ENCODE measurements at places on chromosomes 6 and 20. TPM values are rescaled to one million over a fixed set of nuclear protein-coding genes. Genes with fewer than 3 reads are reported as not detected.

DNA sequence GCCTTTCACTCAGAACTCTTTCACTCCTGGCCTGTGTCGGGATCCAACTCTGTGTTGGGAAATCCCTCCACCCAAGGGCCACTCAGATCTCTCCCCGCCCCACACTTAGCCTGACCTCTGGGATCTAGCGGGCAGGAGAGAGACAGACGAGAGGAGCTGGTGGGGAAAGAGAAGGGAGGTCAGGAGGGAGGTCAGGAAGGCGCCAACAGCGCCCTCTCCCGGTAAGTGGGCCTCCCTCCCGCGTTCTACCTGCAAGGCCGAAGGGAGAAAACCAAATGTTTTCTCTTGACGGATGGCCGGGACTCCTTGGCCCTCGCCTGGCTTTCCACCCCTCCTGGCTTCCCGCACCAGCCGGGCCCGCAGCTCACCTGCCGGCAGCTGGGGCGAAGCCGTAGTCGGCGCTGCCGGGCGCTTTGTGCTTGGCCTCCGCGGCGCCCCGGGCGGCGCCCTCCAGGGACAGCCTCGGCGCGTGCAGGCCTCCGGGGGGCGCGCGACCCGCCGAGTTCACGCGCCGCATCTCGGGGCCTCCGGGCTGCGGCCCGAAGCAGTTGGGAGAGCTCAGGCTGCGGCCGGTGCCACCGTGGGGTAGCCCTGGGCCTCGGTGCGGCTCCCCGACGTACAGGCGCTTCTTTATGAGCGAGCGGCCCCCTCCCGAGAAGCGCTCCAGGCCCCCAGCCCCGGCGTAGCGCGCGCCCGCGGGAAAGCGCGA, 38.2 kb downstream of the C6orf132 start:
- DNase-seq, result peak; percentile 93

- DNase-seq, result no peak
These were observed 7.1 kb downstream of the GLP1R start for GRCh38 chr6:39055661-39056060.

DNA sequence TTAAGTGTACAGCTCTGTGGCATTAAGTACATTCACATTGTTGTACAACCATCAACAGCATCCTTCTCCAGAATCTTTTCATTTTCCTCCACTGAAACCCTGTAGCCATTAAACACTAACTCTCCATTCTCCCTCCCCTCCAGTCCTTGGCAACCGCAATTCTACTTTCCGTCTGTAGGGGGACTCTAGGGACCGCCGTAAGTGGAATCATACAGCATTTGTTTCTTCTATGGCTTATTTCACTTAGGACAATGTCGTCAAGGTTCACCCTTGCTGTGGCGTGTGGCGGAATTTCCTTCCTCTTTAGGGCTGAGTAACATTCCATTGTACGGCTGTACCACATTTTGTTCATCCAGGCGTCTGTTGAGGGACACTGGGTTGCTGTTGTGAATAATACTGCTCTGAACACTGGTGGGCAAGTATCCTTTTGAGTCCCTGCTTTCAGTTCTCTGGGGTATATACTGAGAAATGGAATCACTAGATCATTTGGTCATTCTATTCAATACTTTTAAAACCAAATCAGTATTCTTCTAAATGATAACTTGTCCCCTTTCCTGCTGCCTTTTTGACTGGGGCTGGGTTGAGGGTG, 50.7 kb downstream of the PPP1R3G start:
- DNase-seq, result peak; percentile 76

- DNase-seq, result no peak
These were observed 11.8 kb downstream of the CASS4 start for GRCh38 chr20:56423886-56424285.

DNA sequence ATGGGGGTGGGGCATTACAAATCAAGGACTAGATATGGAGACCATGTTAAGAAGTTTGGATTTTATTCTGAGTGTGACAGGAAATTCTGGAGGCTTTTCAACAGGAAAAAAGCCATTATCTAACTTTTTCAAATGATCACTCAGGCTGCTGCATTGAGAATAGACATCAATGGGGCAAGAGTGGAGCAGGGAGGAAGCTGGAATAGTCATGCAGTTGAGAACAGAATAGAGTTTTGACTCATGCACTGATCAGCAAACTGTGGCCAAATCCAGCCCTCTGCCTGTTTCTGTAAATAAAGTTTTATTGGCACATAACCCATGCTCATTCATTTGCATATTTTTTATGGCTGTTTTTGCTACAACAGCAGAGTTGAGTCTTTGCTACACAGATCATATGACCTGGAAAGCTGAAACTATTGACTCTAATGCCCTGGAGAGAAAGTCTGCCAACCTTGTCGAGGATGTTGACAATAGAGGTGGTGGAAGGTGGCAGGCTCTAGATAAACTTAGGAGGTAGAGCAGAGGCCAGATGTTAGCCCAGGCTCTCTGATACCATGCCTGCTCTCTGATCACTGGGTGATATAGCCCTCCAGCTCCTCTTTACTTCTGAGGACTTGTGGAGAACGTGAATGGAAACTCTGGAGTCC, 441.8 kb downstream of the PTPRT start:
- DNase-seq, result peak; percentile 54

DNA sequence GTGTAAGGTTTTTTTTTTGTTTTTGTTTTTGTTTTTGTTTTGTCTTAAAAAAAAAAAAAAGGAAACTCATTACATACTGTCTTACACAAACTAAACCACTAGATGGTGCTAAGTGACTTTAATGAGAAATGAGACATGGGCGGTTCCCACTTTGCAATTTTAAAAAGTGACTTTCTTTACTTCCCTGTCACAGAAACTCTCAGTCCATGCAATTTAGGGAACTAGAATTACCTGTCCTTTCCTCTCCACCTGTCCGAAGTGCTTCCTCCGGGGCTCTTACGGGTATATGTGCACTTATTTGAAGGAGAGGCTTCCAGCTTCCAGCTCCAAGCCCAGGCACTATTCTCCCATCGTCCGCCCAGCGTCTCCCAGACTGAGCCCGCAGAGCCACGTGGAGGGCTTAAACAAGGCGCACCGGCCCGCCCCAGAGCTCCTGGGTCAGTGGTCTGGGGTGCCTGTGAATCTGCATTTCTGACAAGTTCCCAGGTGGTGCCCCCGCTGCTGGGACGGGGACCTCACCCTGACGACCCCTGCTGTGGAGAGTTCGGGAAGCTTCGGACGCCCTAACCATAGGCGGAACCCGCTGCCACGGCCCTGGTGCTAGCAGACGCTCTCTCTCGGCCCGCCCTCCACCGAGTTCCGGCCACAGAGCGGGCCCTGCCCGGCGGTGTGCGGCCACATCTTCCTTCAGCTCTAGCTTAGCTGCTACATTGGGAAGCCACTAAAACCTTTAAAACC, 26.1 kb downstream of the BFSP1 start:
- DNase-seq, result peak; percentile 83

DNA sequence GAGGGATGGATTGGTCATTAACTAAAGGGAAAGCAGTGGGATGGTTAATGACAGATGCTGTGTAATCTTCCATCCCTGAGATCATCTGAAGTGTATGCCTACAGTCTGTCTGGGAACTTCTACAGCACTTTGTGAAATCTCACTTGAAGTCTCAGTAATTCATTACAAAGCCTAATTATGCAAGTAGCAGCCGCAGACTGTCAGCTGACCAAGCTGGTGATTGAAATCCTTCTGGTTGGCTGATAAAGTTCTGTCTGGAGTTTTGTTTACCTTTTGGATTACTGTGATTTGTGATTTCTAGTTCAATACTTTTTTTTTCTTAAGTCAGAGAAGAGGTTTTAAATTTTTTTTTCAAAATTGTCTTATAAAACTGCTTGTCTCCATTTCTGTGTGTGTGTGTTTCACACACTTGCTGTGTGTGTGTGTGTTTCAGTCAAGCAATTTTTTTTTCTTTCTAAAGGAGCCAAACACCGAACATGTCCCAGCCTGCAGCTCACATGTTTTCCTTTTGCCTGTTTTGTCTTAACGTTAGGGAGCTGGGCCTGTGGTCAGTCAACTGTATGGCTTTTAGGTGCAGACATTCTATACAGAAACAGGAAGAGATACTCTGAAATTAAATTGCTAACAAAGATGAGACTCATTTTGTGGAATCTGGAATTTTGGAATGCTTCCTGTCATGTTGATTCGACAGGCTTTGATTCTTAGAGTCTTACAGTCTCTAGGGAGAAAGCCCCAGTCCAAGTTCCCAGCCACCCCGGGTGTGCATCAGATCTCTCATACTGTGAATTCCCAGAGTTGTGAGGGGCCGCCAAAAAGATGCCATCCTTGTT, 28.5 kb upstream of the ADGRF4 start:
- no peak for DNase-seq

DNA sequence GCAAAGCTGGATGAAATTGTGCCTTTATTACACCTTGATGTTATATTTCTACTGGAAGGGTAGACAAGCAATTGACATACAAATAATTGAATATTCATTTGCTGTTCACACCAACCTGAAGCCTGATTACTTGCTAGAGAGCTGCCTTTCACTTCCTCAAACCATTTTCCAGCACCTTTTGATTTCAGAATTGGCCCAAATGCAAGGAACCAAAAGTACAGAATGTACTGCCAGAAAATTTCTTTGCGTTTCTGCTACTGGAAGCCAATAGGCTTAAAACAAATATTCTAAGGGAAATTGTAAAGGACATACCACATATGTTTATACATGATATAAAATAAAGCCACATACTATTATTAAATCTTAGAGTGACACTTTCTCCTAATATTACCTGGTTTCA, 94.5 kb downstream of the RFPL4B start:
- DNase-seq, result no peak

GRCh38 chr6:157203764-157204163, 119.6 kb downstream of the TMEM242 start:
- DNase-seq, result no peak

DNA sequence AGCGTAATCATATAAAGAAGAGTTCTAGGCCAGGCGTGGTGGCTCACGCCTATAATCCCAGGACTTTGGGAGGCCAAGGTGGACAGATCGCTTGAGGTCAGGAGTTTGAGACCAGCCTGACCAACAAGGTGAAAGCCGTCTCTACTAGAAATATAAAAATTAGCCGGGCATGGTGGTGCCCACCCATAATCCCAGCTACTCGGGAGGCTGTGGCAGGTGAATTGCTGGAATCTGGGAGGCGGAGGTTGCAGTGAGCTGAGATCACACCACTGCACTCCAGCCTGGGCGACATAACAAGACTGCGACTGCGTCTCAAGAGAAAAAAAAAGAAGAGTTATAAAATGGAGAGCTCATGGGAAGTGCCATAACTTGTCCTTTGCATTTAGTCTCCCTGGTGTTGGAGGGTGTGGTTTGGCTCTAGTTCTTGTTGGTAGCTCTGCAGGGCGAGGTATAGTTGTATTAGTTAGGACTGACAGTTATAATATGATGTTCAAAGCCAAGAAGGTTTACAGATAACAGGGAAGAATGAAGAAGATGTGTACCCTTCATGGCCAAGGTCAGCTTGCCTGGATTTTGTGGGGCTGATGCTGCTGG, 54.8 kb downstream of the UTRN start:
- peak; percentile 19 for DNase-seq

GRCh38 chr6:34154668-34155447, 9.0 kb upstream of the GRM4 start:
- DNase-seq, result peak; percentile 85

GRCh38 chr6:104705095-104705707, 154.5 kb downstream of the HACE1 start:
- DNase-seq, result no peak

GRCh38 chr20:51097351-51098120, 74.6 kb upstream of the KCNG1 start:
- DNase-seq, result no peak

DNA sequence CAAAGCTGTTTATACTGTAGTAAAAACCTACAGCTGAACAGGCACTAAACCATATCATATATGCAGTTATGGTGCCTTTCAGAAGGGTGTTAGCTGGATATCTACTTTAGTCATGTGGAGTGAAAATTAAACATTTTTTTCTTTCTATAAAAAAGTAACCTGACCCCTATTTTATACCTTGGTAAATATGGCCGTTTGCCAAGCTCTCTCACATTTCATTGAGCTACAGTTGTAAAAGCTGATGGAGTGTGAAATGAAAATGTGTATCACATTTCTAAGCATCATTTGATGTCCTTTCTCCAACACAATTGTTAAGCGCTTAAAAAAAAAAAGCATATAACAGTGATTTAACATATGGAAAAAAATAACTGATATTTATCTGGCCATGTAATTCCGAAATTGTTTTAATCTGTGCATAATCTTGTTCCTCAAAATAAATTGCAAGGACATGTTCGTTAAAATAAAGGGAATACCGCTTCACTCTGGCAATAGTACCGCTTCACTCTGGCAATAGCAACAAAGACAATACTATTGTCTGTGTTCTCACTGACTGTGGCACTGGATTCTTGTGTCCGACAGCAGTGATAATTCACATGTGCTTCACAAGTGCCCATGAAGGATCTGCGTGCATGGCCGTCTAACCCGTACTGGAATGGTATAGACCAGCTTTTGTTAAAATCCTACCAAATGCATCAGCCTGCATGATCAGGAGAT, 391.8 kb upstream of the SOX4 start:
- peak; percentile 59 for DNase-seq

DNA sequence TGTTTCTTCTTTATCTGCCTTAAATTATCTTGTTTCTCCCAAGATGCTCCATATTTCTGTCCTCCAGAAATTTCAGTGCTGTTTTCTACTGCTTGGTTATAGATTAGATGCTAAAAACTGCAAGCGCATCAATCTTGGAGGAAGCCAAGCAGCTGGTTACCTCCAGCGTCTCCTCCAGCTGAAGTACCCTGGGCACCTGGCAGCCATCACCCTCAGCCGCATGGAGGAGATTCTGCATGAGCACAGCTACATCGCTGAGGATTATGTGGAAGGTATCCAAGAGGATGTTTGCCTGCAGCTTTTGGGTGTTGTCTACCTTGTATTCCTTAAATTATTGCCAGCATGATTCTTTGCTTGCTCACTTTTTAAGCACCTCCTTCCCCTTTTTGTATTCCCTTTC, 3.8 kb downstream of the ACTR5 start:
- no peak for DNase-seq

DNA sequence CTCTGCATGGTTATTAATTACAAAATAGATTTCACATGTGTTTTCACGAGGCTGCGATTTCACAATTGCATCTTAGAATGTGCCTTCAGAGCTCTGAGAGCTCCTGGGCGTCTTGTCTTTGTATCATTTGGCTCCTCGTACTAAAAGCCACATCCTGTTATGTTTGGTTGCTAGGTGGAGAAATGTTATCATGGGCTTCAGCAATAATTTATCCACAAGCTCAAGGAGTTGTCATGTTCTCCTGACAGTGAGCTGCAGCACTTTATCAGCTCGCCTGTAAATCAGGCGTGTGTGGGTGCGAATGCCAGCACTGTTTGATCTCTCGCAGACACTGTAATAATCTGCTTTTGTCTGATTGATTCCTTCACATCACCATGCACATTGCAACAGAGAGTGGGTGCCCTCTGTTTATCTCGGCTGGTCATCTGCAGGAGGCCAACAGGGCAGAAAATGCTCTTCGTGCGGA, 218.6 kb upstream of the ZFP64 start:
- DNase-seq, result no peak

GRCh38 chr6:13872681-13873080, 52.1 kb upstream of the RNF182 start:
- DNase-seq, result no peak

- no peak for DNase-seq
These were observed 559.8 kb downstream of the QKI start for GRCh38 chr6:163974322-163974721.

GRCh38 chr20:34115232-34115631, 3.2 kb upstream of the EIF2S2 start:
- DNase-seq, result peak; percentile 12

- DNase-seq, result no peak
These were observed 13.9 kb downstream of the TNFAIP3 start for GRCh38 chr6:137880746-137881521.

FAXC gene
- total RNA-seq, result not detected

ENPP1 gene
- 1.1 TPM for total RNA-seq

CDH26 gene
- not detected for total RNA-seq

ZSCAN9 gene
- total RNA-seq, result 18.9 TPM

GSTA1 gene
- not detected for total RNA-seq

HLA-DMB gene
- 142 TPM for total RNA-seq

NMBR gene
- total RNA-seq, result not detected

All from Karpas-422 (cell line).